Tibial artery (tissue), 4 donors: ENCODE measurements at places on chromosomes 3 and 15.

GRCh38 chr15:77538027-77538451, 94.7 kb downstream of the LINGO1 start:
- DNase-seq: no peak

DNA sequence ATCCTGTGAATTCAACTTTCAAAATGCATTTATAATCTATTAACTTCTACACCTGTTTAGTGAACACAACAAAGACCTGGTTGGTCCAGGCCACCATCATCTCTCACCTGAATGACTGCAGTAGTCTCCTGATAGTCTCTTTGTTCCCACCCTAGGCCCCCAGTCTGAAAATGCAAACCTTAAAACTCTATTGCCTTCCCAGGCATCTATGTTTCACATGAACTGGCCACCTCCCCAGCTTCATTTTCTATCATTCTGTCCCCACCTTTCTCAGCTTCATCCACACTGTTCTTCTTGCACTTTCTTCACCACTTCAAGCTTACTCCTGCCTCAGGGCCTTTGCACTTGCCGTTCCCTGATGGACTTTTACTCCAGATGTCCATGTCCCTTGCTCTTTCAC, 45.0 kb downstream of the CLSTN2 start:
- DNase-seq: no peak

DNA sequence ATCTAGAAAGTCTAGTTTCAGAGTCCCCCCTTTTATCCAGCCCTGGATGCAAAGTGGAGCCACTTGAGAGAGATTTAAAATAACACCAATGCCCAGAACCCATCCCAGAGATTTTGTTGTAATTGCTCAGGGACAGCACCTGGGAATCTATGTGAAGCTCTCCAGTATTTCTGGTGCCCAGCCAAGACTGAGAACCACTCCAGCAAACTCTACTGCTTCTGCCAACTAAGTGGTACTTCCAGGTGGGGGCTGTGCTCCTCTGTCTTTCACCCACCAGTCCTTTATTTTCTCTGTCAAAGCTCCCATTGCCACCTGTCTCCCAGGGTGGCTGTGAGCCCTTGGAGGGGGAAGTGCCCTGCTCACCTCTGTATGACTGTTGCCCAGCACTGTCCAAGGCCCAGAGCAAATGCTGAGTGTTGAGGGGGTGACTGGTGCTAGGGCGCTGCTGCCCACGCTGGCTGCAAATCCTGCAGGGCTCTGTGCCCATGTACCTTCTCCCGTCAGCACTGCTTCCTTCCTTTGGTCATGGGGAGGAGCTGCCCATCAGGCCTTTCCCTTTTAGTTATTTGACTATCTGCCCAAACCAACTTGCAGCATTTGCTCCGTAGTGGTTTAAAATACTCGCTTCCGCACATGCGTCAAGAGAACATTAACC, 9.4 kb downstream of the CLSTN2 start:
- no peak for DNase-seq

GRCh38 chr3:119643528-119643927, 16.9 kb downstream of the POPDC2 start:
- DNase-seq: no peak

GRCh38 chr15:34279368-34279767, 54.6 kb downstream of the EMC4 start:
- no peak for DNase-seq

GRCh38 chr15:100721758-100722550, 119.6 kb downstream of the ASB7 start:
- DNase-seq: peak; percentile 80

DNA sequence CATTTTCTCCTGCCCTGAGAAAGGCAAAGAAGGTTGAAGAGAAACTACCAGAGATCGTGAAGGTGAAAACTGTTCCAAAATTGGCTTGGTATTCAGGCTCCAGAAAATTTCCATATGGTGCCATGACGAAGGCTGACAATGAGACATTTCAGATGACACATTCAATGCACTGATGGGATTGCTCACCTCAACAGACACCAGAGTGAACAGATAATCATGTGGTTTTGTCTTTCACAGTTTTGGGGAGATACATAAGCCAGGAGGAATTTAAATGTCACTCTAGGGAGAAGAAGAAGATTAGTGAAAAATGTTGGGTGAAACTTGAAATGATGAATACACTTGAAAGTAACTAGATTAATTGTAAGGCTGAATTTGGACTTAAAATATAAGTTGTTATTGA, 339.7 kb upstream of the EPHA3 start:
- no peak for DNase-seq

- DNase-seq: no peak
Observed at GRCh38 chr3:197728487-197728886, 8.2 kb downstream of the RUBCN start.

GRCh38 chr3:52242039-52242438, 3.1 kb upstream of the TWF2 start:
- no peak for DNase-seq

- no peak for DNase-seq
Observed at GRCh38 chr3:81958972-81959640, 197.7 kb upstream of the GBE1 start.

- no peak for DNase-seq
Observed at GRCh38 chr3:122516846-122517360, 2.2 kb upstream of the KPNA1 start.

DNA sequence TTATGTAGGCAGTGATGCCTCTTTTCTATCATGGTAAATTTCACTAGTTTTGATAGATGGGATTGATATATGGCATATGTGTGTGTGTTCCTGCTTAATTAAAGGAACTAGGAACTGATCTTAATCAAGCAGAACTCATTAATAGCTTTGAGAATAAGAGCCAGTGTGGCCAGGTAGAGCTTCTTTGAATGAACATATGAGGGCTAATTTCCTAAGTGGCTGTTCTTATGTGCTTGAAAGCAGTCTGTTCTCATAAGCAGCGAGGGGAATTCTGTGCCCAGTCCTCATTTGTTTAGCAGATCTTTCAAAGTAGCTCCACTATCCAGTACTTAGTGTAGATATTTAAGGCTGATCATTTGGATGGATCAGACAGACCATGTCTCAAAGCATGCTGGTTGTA, 164.2 kb downstream of the GABRG3 start:
- DNase-seq: no peak

- no peak for DNase-seq
Observed at GRCh38 chr3:46400000-46400734, 6.7 kb downstream of the CCR5AS start.

- DNase-seq: no peak
Observed at GRCh38 chr15:25177955-25178801, 223.4 kb downstream of the SNRPN start.

DNA sequence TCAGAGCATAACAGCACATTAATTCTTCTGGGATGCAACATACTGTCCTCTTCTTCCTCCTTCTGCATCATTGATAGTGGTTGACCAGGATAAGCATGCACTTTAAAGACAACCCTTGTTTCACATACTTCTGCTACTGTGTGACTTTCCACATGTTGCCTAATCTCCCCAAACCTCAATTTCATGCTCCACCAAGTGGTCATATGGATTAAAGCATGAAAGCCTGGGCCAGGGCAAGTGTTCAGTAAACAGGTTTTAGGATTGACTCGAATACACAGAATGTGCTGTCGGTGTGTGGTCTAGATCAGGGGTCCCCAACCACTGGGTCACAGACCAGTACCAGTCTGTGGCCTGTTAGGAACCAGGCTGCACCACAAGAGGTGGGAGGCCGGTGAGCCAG, 22.5 kb upstream of the BFSP2 start:
- DNase-seq: no peak

- DNase-seq: no peak
Observed at GRCh38 chr3:63654931-63655330, 2.5 kb downstream of the SNTN start.

- no peak for DNase-seq
Observed at GRCh38 chr3:15796771-15797641, 773 bp downstream of the ANKRD28 start.

DNA sequence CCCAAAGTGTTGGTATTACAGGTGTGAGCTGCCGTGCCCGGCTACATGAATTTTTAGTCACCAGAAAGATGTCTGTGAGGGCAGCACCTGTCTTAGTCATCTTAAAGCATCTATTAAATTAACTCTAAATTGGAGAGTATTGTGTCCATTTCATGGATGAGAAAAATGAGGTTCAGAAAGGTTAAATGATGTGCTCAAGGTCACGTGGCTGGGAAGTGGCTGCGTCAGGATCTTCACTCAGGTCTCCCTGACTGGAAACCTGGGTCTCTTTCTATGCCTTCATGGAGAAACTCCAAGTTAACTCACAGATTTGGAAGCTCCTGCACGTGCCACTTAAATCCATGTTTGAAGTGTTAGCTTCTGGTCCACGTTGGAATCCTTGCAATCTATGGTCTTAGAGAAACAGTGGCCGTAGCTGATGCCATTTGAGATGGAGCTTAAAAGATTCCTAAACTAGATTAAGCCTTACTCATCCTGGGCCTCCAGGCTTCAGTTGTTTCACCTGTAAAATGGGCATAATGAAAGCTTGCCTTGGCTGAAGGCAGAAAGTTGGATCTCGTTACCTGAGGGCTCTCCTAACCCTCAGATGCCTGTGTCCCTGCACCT, 5.2 kb upstream of the TMEM40 start:
- no peak for DNase-seq

- no peak for DNase-seq
Observed at GRCh38 chr3:188979669-188980310, 192.0 kb upstream of the TPRG1 start.

GRCh38 chr3:10366651-10367101, 45.8 kb upstream of the SEC13 start:
- DNase-seq: no peak

GRCh38 chr3:127212231-127212630, 19.3 kb downstream of the PRR23E start:
- no peak for DNase-seq

GRCh38 chr3:193560870-193561269, 6.2 kb upstream of the ATP13A4 start:
- no peak for DNase-seq

- DNase-seq: no peak
Observed at GRCh38 chr15:53251996-53252395, 461.9 kb upstream of the ONECUT1 start.

- DNase-seq: no peak
Observed at GRCh38 chr15:90482124-90483011, 47.4 kb upstream of the CRTC3 start.

GRCh38 chr3:16448639-16449070, 64.8 kb downstream of the RFTN1 start:
- DNase-seq: peak; percentile 93

DNA sequence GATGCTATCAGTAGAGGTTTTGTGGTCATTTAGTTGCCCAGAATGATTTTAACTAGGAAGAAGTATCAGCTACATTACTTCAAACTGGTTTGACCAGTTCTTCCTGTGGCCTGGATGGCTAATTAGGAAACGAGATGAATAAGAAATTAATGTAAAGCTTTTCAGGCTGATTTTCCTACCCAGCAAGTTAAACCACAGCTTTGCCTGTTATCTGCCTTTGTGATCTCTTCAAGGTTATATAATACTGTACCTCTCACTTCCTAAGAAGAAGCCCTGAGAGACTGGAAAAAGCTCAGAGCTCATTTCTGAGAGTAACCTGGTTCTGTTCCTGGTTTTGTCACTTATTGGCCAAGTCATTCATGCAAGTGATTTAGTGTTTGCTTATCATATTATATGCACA, 782.2 kb upstream of the GOLIM4 start:
- no peak for DNase-seq

DNA sequence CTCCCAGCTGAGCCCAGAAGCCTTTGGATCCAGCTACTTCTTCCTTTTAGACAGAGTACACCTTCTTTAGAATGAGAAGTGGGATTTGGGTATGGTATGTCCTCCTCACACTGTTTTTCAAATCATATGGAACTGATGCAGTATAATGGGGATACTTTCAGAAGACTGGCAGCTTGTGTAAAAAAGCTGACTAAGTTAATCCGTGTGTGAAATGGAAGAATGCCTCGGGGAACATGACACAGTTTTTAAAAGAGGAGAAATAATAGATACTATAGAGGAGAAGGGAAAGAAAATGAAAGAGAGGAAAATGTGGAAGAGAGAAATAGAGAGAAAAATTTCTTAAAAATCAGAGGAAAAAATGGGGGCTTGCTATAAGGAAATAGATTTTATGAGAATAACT, 47.7 kb downstream of the TUSC7 start:
- no peak for DNase-seq

DNA sequence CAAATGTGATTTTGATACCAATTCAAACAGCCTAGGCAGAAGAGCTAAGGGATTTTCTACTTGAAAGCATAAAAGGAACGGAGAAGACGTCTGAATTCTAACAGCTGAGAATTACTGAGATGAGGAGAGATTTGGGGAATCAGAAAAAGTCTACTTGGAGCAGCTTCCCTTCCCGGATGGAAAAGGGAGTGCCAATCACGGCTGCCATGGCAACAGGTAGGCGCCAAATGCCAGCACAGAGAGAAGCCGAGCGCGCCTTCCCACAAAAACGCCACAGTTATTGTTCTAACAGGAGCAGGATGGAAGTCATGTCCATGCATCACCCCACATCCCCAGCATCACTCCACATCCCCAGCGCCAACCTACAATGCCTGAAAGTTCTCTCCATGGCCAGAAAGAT, 63.5 kb upstream of the PRR20G start:
- no peak for DNase-seq

- no peak for DNase-seq
Observed at GRCh38 chr15:78533331-78533730, 6.9 kb upstream of the PSMA4 start.
